ENCODE measurements at places on chromosomes 12 and 14.

- DNase-seq: no peak
These were observed 527 bp upstream of the ATP23 start for GRCh38 chr12:57940915-57941164.

DNA sequence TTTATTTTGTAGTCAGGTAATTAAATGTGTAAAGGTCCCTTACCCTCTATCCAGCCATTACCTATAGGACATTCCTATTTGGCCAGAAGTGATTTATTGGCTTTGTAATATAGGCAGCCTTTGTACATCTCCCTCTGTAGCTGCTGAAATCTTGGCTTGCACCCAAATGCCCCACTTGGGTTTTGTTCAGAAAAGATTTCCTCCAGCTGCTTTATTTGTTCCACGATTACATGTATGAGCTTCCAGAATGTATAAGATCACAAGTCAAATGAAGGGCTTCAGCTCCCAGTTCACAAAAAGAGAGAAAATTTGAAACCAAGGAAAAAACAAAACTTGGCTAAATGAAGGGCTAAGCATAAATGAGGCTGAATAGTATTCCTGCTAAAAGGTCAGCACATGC lies 103.4 kb downstream of the EFCAB11 start:
- DNase-seq: peak; percentile 75

- no peak for DNase-seq
These were observed 129.4 kb downstream of the PELI2 start for GRCh38 chr14:56247495-56248200.

DNA sequence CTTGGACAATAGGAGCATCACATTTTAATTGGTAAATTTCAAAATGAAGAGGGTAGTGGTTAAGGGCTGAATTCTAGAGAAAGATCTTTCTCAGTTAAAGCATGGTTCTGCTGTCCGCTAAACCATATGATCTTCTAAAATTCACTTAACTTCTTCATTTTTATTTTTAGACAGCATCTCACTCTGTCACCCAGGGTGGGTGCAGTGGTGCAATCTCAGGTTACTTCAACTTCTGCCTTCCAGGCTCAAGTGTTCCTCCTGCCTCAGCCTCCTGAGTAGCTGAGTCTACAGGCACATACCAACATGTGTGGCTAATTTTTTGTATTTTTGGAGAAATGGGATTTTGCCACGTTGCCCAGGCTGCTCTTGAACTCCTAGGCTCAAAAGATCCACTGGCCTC lies 226.7 kb upstream of the ABCD2 start:
- no peak for DNase-seq

DNA sequence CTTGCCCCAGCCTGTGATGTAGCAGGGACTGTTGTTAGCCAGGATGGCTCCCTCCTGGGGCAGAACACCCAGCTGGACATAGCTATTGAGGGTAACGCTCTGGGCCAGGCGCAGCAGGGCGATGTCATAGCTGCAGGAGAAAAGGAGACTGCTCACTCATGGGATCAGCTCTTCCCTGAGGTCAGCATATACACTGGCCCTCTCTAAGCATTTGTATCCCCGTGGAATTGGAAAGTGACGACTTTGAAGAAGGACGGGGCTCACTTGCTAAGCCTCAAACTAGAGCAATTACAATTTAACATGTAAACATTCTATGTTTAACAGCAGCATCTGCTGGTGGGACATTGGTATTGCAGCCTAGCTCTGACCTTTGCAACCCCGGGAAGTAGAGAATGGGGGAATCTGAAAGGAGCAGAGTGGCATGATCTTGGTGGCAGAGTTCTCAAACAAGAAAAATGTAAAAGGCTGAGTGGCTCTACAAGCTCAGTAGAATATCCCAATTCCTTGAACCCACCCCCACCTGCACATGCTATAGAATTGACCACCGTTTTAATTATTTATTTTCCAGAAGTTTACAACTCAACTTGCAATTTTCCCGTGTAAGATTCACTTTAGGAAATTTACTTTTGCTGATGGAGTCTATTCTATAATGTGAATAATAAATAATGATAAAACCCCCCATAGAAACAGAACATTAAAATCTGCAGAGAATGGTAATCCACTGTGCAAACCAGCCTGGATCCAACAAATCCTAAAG lies 5.0 kb downstream of the CELA1 start:
- peak; percentile 31 for DNase-seq

DNA sequence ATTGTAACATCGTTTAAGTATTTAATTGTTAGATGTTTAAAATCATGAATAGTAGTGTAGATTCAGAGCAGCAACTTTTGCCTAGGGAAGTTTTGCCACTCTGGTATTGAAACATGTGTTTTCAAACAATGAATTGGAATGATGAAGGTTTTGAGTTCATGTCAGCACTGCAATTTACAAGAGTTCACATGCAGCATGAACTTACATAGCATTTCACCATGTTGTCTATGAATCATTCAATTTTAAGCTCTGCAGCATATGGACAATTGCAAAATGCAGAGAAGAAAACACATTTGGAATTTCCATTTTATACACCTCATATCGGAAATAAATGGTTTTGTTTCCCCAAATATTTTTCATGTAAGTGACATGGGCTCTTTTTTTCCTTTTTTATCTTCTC lies 170.7 kb upstream of the CDKN3 start:
- DNase-seq: no peak

- DNase-seq: no peak
These were observed 5.8 kb downstream of the JDP2 start for GRCh38 chr14:75433631-75434071.
